ENCODE measurements at places on chromosomes 3 and 15.

GRCh38 chr15:74543583-74543982 lies 2.6 kb downstream of the ARID3B start:
- no peak for DNase-seq

GRCh38 chr3:97795951-97796350 lies 25.9 kb upstream of the CRYBG3 start:
- DNase-seq: no peak

- DNase-seq: no peak
Observed at GRCh38 chr3:129005526-129006303, 4.6 kb downstream of the EFCC1 start.

DNA sequence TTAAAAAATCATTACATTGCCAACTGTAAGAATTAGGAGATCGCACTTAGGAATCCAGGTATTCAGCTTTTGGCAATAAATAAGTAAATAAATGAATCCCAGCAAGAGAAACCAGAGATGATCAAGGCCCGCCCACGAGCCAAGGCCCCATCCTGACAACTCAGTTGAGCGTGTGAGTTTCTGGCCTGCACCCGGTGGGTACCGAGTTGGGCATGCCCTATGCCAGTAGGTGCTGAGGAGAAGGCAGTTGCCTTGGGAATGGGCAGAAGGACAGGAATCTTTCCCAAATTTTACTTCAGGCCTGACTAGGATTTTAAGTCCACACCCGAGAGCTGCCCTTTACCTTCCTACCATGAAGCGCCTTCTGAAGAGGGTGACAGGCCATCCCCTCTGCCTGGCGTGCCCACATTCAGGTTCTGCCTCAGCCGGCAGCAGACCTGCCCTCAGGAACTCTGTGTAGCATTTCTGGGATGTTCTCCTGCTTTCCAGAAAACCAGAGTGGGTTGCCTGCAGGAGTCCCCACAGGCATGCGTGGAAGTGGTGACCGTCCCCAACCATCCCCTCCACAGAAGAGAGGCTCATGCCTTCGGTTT lies 99.3 kb upstream of the ALDH1A3 start:
- no peak for DNase-seq

DNA sequence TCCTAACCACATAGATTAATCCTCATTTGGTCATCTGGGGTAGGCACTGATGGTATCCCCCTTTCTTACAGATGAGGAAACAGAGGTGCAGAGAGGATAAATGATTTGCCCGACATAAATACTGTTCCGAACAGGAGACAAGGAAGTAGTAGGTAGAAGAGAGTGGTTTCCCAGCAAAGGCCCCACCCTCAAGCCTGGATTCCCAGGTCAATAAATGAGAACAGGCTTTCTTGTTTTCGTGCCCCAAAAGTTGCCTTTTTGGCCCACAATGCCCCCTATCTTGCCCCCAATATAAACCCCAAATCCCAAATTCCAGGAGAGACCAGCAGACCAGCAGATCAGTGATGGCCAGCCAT lies 125.5 kb upstream of the PRR20G start:
- DNase-seq: no peak

Measured in HFF-Myc (cell line).